ENCODE measurements at places on chromosomes 2 and 18.

GRCh38 chr18:21141668-21142422 lies 30.2 kb upstream of the ROCK1 start:
- DNase-seq: peak; percentile 37

DNA sequence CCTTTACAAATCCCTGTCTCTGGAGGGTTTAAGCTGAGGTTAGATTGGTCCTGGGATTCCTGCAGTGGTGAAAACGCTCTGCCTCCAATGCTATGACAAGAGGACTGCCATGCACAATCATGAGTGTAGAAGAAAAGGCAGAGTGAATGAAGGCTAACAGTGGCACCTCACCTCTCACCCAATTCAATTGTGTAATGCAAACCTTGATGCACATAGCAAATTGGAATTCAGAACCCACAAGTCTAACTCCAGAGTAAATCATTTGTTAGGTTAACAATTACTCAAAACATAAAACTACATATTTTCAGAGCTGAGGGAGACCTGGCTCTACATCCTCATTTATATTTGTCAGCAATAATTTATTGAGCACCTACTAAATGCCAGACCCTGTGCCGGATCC lies 1.8 kb downstream of the TGFBRAP1 start:
- DNase-seq: no peak

- peak; percentile 81 for DNase-seq
Measured at GRCh38 chr2:11393711-11394236, 49.3 kb upstream of the ROCK2 start.

DNA sequence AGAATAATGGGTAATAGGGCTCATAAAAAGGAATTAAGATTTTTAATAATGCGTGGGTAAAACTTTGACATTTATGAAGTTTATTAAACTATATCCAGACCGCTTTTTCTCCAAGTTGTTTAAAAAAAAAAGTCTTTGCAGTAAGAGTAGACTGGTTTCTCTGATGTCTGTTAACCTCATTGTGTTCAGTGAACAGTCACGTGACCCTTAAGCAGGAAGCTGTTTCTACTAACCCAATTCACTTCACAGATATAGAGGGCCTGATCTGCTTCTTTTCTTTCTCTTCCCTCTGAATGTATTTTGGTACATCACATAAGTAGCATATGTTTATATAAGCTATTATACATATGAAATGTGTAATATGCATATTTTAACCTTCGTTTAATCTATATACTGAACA lies 1011.3 kb upstream of the CELF4 start:
- no peak for DNase-seq

DNA sequence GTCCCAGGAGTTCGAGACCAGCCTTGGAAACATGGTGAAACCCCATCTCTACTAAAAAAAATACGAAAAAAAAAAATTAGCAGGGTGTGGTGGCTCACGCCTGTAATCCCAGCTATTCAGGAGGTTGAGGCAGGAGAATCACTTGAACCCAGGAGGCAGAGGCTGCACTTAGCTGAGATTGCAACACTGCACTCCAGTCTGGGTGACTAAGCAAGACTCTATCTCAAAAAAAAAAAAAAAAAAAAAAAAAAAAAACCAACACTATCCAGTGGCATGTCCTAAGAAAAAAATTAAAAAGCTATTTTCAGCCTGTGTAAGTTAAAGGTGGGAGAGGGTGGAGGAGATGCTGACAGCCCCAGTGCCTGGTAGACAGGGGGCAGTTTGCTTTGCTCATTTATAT lies 32.2 kb upstream of the REL start:
- peak; percentile 33 for DNase-seq
